ENCODE measurements at places on chromosomes 1 and 21.
A peak's percentile ranks its signal among the peaks of the same experiment; 100 is the strongest.

- no peak for DNase-seq
These were observed 8.8 kb upstream of the BTG2 start for GRCh38 chr1:203296460-203297073.

DNA sequence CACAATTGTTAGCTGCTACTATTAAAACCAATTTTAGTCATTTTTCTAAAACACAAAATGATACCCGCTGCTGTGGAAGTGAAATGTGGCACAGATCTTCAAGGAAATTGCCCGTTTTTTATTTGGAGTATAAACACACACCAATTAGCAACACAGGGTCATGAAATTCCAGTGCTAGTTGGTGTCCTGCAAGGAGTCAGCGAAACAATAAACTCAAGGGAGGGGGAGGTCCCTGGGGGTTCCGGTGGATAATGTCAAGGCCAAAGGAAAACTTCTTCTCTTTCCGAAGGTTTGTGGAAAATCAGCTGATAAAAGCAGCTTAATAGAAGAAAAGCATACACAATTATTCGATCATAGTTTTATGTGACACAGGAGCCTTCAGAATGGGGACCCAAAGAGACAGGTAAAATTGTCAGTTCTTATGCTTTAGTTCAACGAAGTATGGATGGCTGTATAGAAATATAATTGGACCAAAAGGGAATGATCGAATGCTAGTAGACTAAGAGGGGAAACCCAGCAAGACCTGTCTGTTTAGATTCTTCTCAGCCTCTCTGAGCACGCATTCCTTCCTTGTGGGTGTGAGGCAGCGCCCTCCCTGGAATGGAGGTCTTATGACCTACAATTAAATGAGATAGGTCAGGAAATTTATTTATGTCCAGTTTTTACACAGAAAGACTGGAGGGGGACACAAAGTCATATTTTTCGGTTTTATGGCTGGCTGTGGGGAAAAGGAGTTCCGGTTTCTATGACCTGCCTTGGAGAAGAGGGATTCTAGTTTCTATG is 65.9 kb downstream of the KCNK1 start:
- DNase-seq = no peak

GRCh38 chr21:39885119-39885848 is 18.0 kb downstream of the PCP4 start:
- DNase-seq = peak; percentile 50

GRCh38 chr1:15180945-15181523 is 27.5 kb downstream of the TMEM51 start:
- DNase-seq = no peak

DNA sequence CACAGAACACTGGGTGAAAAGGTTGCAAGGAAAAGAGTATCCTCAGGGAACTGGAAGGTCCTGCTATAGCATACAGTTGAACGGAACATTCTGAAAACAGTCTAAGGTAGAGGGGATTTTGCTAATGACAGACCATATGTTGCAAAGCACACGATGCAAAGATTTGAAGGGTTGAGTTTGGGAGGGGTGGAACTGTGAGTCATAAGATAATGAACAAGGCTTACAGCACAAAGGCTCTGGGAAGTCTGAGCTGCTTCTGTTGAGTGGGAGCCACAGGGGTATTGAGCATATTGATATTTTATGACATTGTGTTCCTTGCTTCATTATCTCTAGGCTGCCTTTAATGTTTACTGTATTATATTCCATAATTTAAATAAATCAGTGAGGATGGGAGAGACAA is 104.9 kb downstream of the PLPPR4 start:
- no peak for DNase-seq

GRCh38 chr1:93000751-93001175 is 39.5 kb upstream of the DIPK1A start:
- DNase-seq = no peak

DNA sequence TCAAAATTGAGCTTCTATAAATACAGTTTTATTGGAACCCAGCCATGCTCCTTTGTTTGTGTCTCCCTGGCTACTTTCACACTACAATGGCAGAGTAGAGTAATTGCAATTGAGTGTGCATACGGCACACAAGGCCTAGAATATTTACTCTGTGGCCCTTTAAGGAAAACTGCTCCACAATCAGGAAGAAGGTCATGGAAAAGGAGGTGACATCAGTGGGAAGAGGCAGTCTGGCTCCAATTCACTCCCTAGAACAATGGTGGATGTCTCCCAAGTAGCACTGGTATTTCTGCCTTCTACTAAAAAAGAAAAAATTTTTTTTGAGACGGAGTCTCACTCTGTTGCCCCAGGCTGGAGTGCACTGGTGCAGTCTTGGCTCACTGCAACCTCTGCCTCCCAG is 51.3 kb downstream of the KRTAP19-8 start:
- DNase-seq = no peak

GRCh38 chr21:28215214-28215954 is 777.3 kb downstream of the LTN1 start:
- no peak for DNase-seq
